ENCODE measurements at places on chromosomes 5 and 9. TPM values are rescaled to one million over a fixed set of nuclear protein-coding genes. Genes with fewer than 3 reads are reported as not detected.
A peak's percentile ranks its signal among the peaks of the same experiment; 100 is the strongest.

The CDC23 gene
- total RNA-seq, result 47.6 TPM

The BAAT gene
- not detected for total RNA-seq

GRCh38 chr9:15622318-15622971 lies 69.6 kb downstream of the CCDC171 start:
- DNase-seq, result peak; percentile 13

GRCh38 chr9:2729721-2730120 lies 12.4 kb downstream of the KCNV2 start:
- DNase-seq, result no peak

DNA sequence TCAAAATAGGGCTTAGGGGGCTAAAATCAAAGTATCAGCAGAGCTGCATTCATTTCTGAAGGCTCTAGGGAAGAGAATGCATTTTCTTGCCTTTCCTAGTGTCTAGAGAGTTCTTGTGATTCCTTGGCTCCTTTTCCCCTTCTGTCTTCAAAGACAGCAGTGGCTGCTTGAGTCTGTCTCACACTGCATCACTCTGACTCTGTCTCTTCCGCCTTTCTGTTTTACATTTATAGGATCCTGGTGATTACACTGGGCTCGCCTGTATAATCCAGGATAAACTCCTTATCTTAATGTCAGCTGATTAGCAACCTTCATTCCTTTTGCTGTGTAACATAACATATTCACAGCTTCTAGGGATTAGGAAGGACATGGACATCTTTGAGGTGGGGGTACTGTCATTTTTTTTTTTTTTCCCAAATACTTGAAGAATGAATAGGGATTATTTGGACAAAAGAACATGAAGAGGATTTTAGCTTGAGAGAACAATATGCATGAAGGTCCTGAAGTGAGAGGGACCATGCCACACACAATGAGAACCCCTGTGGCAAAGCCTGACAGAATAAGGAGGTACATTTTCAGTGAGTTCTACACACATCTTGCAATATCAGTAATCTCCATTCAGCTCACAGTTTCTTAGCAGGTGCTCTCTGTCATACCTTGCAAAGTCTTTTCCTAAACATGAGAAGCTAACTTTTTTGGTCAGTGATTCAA lies 267.6 kb downstream of the FAM170A start:
- DNase-seq, result no peak

GRCh38 chr9:95366731-95367325 lies 49.3 kb upstream of the FANCC start:
- no peak for DNase-seq

DNA sequence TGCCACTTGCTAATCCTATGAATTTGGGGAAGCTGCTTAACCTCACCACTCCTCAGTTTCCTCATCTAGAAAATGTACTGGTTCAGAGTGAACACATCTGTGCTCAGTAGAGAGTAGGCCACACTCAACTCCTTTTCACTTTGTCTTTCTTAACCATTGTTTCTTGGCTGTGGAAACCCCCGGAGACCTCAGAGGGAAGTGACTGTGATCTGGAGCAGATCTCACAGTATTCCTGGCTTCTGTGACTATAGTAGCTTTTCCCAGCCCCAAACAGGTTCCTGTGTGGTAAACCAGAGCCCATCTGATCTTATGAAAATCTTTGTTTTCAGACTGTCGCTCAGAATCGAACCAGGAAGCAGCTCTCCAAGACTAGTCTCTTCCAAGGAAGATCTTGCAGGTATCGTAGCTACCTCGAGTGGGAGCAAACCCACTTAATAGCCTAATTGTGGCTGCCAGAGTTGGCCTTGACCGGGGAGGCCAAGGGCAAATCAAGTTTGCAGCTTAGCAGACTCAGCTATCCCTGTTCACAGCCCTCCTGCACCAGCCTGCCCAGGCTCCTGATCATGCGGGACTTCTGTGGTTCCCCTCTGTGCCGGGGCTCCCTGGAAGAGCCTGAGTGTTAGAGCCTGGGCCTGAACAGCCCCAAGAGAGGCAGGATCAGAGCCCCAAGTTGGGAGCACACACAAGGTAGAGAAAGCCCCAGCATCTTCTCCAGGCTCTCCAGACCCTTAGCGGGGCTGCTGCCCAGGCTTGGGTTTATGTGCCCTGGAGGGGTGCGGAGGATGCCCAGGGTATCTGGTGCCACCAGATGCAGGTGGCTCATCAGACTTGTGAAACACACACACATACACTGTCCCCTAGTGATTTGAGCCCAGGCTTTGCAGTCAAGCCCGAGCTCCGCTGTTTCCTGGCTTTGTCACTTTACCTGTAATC lies 52.2 kb upstream of the ANGPTL2 start:
- DNase-seq, result no peak

DNA sequence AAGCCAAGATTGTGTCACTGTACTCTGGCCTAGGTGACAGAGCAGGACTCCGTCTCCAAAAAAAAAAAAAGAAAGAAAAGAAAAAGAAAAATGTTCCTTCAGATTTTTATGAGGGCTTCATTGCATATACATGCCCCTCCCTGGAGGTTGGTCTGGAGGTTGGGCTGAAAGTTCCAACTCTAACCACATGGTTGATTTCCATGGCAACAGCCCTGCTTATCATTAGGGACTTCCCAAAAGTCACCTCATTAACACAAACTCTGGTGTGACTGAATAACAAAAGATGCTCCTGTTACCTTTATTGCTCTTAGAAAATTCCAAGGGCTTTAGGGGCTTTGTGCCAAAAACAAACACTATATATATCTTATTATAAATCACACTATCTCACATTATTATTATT lies 113.8 kb downstream of the TMC1 start:
- DNase-seq, result peak; percentile 38

DNA sequence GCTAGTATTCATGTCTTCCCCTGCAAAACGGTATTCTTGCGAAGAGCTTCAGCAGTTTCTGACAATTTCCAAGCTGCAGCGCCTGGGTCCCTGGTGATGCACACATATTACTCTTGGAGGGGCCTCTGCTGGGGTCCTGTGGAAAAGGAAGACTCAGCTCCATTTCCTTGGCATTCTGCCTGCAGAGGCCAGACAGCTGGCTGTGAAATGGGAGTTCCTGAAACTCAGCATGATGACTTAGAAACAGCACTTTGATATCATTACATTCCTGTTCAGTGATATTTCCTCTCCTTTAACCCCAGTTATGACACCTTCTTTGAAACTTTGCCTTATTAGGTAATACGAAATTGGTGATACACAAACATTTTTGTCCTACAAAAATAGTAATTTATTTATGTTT lies 98.5 kb downstream of the APBA1 start:
- peak; percentile 64 for DNase-seq

- DNase-seq, result peak; percentile 73
Measured at GRCh38 chr9:121976751-121977150, 116.4 kb downstream of the TTLL11 start.

DNA sequence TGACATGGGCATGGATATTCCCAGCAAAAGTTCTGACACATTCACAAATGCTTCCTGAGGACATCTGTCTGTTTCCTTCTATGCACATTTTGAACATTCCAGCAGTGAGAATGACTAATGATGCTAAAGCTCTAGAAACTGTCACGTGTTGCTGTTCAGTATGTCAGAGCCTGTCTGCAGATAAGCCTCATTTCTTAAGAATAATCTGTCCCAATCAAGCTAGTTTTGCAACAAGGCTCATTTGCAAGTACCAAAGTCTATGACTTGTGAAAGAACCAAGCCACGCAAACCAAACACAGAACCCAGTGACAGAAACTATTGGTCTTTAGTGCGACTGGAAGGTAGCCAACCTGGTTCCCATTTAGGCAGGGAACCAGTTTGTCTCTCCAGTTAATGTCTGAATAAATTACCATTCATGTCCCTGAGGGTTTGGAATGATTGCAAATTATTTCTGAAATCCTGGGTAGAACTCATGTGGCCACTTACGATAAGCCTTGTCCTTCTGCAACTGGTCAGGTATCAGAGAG lies 178.5 kb downstream of the C9orf152 start:
- DNase-seq, result peak; percentile 96

Data from M059J (cell line).